ENCODE measurements at places on chromosomes 4 and X.

- DNase-seq = no peak
These were observed 31.5 kb downstream of the SMAD1 start for GRCh38 chr4:145513020-145513621.

- DNase-seq = no peak
These were observed 310.8 kb downstream of the HNRNPD start for GRCh38 chr4:82063017-82063416.

- no peak for DNase-seq
These were observed 54.2 kb upstream of the SMIM10 start for GRCh38 chrX:134936542-134936941.

- no peak for DNase-seq
These were observed 18.4 kb upstream of the STK26 start for GRCh38 chrX:132004728-132005127.

All from activated naive CD4-positive, alpha-beta T cell treated with anti-CD3 and anti-CD28 coated beads, Interleukin-2, amount 50 U/mL, for 72 hours (primary cell).